ENCODE measurements at places on chromosomes 4 and X.

- no peak for DNase-seq
Measured at GRCh38 chrX:9074326-9074725, 40.4 kb upstream of the FAM9B start.

GRCh38 chr4:8470451-8471024 lies 30.0 kb downstream of the TRMT44 start:
- no peak for DNase-seq

GRCh38 chr4:81512001-81512756 lies 40.5 kb upstream of the RASGEF1B start:
- DNase-seq = no peak

- no peak for DNase-seq
Measured at GRCh38 chr4:165875446-165875845, 2.4 kb downstream of the TLL1 start.

DNA sequence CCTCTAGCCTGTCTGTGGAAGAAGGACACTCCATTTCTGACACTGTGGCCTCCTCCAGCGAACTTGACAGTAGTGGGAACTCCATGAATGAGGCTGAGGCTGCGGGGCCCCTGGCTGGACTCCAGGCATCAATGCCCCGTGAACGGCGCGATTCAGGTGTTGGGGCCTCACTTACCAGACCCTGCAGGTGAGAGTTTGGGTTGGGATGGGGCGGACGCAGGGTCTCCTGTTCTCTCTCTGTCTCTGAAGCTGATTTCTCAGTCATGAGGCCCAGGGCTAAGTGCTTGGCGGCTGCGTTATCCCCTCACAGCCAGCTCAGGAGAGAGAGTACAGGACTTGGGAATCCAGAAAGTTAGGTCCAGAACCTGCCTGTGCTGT lies 71.0 kb downstream of the STARD8 start:
- DNase-seq = no peak

GRCh38 chrX:65994519-65995506 lies 45.1 kb downstream of the VSIG4 start:
- DNase-seq = no peak

GRCh38 chr4:39037941-39038340 lies 5.7 kb upstream of the TMEM156 start:
- DNase-seq = no peak

- no peak for DNase-seq
Measured at GRCh38 chrX:112536544-112536943, 143.2 kb downstream of the LHFPL1 start.

GRCh38 chr4:141021397-141022110 lies 111.7 kb downstream of the RNF150 start:
- no peak for DNase-seq

GRCh38 chrX:136417806-136418205 lies 69.9 kb upstream of the BRS3 start:
- DNase-seq = no peak
